ENCODE measurements at places on chromosomes 11 and 22.

GRCh38 chr11:64923944-64924909 is at the start of gene PPP2R5B:
Gene PPP2R5B (plus strand): TSS chr11:64924689. CDS start chr11:64925735, 1,046 bp downstream.
- peak; percentile 96 for DNase-seq

GRCh38 chr11:46050003-46050461 is 71.2 kb downstream of the PHF21A start:
- DNase-seq: peak; percentile 75

GRCh38 chr11:116112087-116112935 is 608.1 kb upstream of the CADM1 start:
- no peak for DNase-seq

DNA sequence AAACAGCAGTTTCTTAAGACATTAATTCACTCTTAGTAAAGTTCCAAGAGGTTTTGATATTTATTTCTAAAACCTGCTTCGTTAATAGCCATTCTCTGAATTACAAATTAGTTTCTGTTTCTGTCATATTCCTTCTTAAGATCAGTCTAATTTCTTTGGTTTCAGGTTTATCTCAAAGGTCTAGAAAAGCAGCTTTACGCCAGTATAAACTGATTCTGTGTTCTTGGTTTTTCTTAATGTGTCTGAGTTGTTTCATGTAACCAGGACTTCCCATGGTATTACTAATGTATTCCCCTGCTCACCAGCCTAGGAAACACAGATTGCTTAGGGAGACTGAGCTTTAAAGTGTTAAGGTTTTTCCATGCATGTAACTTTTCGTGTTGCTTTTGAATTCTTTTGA is 6.8 kb upstream of the ACY3 start:
- no peak for DNase-seq

- DNase-seq: no peak
Observed at GRCh38 chr11:13220148-13220547, 57.4 kb upstream of the BMAL1 start.

GRCh38 chr11:71418643-71419042 is 29.6 kb downstream of the DHCR7 start:
- DNase-seq: no peak

- no peak for DNase-seq
Observed at GRCh38 chr22:33325232-33326004, 267.2 kb upstream of the SYN3 start.

- DNase-seq: no peak
Observed at GRCh38 chr11:2726964-2727363, 27.2 kb upstream of the KCNQ1OT1 start.

DNA sequence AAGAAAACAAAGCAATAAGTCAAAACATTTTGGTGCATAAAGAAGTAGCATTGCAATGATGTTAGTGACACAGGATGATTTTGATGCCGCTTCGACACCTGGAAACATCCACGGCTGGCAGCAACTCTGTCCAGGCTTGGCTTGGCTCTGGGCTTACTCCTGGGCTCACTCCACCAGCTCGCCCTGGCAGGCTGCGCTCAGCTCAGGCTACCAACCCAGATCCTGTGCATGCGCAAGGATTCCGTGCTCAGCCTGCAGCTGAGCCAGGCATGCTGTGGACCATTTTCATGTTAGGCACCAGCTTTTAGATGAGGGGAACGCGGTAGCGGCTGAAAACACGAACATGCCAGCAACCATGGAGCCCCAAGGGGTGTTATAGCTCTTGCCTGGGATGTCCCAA is 66.0 kb downstream of the SLC25A17 start:
- no peak for DNase-seq

DNA sequence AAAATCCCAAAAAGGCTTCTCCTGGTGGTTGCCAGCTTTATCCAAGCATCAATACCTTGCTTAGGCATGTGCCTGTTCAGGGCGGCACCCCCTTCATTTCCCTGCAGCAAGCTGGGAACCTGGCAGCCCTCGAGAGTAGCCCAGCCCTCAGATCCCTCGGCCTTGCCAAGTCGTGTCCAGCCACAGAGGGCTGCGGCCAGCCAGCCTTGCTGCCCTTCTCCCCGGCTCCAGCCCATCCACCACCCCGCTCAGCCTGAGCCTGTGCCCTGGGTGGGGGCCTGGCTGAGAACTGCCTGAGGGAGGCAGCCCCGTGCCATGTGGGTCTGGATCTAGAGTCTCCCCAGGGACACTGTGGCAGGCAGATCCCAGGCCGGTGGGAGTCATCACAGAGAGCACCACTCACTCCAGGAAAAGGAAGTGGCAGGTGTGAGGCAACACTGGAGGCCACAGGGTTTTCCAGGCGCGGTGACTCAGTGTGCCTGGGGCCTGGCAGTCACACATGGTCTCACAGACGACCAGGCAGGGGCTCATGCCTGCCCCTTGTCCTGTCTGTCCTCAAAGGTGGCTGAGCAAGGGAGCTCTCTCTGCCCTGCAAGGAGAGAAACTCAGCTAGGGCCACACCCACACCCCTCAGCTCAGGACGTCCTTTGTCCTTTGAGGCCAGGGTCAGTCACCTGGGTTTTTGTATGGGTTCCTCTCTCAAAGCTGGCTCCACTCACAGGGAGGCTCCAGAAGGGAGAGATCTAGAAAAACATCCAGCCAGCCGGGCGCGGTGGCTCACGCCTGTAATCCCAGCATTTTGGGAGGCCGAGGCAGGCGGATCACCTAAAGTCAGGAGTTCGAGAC is 12.2 kb upstream of the CDC42BPG start:
- peak; percentile 62 for DNase-seq

DNA sequence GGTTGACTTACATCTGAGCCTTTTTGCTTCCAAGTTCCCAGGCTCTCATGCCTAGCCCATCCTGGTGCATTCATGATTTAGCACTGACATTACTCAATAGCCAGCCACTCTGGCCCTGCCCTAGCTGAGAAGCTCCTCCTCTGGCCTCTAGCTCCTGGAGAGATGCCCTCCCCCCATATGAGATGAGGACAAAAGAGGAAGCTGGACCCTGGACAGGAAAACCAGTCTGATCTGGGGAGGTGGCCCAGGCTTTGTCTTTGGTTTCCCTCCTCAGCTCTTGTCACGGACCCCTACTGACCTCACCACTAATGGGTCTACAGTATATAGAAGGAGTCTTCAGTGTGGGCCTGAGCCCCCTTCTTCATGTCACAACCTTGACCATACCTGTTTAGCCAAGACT is 3.0 kb downstream of the RHOG start:
- DNase-seq: no peak

GRCh38 chr11:62538470-62539237 is 8.0 kb downstream of the AHNAK start:
- no peak for DNase-seq

- DNase-seq: peak; percentile 46
Observed at GRCh38 chr11:106021181-106021966, 666 bp downstream of the MSANTD4 start.

DNA sequence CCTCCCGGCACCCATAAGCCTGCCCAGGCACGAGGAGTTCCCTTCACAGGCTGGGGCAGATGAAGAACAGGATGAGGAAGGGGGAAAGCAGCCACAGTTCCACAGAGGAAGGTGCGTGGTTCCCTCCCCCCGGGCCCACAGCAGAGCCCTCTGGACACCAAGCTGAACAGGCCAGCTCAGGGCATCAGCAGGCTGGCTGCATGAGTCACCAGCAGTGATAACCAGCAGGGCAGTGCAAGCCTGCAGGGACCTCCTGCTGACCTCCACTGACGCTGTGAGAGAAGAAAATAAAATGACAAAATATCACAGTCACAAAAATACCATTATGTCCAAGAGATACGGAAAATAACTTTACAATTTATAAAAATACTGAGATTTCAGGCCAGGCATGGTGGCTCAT is 11.5 kb downstream of the RTL6 start:
- DNase-seq: no peak

- DNase-seq: peak; percentile 5
Observed at GRCh38 chr22:32501836-32502752, 27.5 kb downstream of the FBXO7 start.

GRCh38 chr11:70763606-70764005 is 365.3 kb downstream of the CTTN start:
- DNase-seq: no peak

- DNase-seq: no peak
Observed at GRCh38 chr11:131656839-131657211, 286.4 kb downstream of the NTM start.

GRCh38 chr11:18748766-18749365 is 22.9 kb upstream of the IGSF22 start:
- DNase-seq: no peak

DNA sequence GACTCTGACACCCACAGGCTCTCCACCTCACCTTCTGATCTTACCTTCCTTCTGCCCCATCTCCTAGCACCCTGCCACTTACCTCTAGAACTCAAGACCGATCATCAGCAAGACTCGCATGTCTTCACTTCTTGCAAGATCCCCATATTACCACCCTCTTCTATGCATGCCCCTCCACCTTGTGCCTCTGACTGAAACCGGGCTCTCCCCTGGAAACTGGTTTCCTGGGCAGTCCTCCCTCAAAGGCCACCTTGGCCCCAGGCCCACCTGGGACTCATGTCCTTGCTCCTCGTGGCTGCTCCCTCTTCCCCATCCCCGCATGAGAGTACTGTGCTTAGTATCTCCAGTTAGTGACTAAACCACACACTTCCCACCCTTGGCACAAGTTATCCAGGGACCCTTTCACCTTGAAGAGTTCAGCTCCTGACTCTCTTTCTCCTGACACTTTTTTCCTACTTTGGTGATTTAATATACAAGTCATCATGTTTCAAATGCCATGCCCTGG is 136.7 kb downstream of the SPATA19 start:
- DNase-seq: no peak

- no peak for DNase-seq
Observed at GRCh38 chr11:117486059-117486458, 158.4 kb downstream of the CEP164 start.

GRCh38 chr22:41989246-41989645 is 9.3 kb upstream of the WBP2NL start:
- DNase-seq: no peak

- no peak for DNase-seq
Observed at GRCh38 chr11:767238-767637, 10.0 kb downstream of the GATD1 start.

GRCh38 chr22:30304495-30305244 is 15.4 kb upstream of the CASTOR1 start:
- no peak for DNase-seq

DNA sequence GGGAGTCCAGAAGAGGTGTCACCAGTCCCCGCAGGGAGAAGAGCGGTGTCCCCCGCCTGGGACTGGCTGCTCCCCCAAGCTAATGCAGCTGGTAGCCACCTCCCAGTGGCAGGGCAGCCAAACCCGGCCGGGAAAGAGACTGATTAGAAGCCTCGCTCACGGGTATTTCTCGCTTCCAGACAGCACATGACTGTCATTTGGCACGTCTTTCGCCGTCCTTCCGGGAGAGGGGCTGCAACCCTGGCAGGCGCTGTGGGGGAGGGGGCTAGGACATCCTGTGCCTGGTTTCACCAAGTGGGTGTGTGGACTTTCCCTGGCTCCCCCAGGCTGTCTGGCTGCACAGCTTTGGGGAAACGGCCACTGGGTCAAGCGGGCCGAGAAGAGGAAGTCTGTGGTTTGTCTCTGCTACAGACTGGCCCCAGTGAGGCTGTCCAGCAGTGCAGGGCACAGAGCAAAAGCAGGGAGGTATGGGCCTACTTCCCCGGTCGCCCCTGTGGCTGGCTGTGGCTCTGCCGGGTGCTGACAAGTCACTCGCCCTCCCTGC is 3.8 kb downstream of the CD81 start:
- DNase-seq: no peak

DNA sequence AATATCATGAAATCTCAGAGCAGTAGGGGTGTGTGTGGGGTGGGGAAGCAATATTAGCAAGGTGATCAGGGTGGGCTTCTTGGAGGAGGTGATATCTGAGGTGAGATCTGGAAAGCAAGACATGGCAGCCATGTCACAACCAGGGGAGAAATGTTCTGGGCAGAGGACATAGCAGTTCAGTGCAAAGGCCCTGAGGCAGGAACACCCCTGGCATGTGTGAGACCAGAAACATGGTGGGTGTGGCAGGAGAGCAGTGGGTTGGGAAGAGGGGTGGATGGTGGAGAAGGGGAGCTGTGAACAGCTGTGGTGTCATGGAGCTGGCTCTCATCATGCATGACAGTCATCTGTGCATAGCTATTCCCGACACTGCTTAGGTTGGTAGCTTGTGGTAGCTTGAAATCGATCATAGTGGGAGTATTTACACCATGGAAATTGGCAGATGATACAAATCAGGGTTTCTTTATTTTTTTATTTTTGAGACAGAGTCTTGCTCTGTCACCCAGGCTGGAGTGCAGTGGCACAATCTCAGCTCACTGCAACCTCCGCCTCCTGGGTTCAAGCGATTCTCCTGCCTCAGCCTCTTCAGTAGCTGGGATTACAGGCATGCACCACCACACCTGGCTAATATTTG is 17.9 kb upstream of the MPPED1 start:
- no peak for DNase-seq

DNA sequence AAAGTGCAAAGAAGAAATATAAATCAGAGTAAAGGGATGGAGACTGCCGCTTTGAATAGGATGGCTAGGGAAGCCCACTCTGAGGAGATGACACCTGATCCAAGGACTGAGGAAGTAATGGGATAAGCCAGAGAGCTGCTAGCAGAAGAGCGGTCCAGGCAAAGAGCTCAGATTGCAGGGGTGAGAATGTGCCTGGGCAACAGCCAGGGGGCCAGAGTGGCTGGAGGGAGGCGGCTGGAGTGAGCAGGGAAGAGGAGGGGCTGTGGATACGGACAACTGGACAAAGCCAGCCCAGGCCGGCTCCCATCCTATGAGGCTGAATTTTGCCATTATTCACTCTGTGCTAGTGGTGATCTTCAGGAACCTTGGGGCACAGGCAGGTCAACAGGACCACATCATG is 360.3 kb upstream of the SYN3 start:
- DNase-seq: no peak

GRCh38 chr22:17741866-17742526 is 32.3 kb downstream of the BID start:
- no peak for DNase-seq

- no peak for DNase-seq
Observed at GRCh38 chr22:22010358-22010757, 27.8 kb upstream of the TOP3B start.

DNA sequence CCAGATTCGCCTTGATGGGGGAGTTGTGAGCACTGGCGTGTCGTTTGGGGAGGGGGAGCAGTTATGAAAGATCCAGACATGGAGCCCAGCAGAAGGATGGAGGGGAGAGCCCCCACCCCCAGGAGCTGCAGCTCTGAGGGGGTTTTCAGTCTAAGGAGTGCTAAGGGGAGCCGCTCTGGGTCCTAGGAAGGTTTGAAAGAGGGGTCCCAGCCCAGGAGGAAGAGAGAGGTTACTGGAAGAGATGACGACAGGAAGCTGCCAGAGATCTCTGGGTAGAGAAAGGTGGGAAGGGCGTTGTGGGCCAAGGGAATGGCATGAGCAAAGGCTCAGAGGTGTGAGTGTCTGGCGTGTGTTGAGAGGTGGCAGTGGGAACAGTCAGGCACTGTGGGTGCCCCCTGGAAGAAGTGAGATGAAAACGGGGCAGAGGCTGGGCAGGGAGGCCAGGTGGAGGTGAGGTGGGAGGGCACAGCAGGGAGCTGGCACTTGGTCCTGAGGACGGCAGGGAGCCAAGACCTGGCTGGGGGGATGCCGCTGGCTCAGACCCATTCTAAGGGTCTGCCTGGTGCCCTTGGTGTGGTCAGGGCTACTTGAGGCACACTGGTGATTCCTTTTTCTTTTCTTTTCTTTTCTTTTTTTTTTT is 1.8 kb downstream of the MGAT3 start:
- no peak for DNase-seq

GRCh38 chr11:131744847-131745246 is 374.4 kb downstream of the NTM start:
- DNase-seq: no peak
